ENCODE measurements at places on chromosomes 12 and 14.

DNA sequence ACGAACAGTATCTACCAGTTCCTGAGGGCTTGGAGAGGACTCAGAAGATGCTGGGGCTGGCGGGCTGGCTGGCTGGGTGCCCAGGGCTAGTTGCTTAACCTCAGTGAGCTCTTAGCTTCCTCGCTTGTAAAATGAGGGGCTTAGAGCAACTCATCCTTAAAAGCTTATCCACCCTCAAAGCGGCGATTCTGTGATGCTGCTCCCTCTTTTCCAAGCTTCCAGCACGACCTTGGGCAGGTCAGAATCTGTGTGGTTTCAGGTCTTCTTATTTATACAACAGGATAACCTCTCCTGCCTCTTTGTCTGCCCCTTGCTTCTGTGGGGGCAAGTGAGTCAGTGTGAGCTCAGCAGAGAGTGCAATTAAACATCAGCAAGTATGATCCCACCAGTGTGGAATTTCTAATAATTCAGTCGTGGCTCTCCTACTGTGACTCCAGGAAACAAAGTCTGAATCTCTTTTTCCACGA lies 281.8 kb downstream of the KSR2 start:
- DNase-seq, result no peak

GRCh38 chr14:96094211-96094610 lies 55.0 kb downstream of the C14orf132 start:
- no peak for DNase-seq

- DNase-seq, result no peak
These were observed 277.1 kb downstream of the CPNE8 start for GRCh38 chr12:38628288-38628687.

GRCh38 chr14:87745507-87746118 lies 247.4 kb downstream of the GALC start:
- DNase-seq, result no peak

- no peak for DNase-seq
These were observed 256.0 kb downstream of the RPAP3 start for GRCh38 chr12:47449797-47450196.

DNA sequence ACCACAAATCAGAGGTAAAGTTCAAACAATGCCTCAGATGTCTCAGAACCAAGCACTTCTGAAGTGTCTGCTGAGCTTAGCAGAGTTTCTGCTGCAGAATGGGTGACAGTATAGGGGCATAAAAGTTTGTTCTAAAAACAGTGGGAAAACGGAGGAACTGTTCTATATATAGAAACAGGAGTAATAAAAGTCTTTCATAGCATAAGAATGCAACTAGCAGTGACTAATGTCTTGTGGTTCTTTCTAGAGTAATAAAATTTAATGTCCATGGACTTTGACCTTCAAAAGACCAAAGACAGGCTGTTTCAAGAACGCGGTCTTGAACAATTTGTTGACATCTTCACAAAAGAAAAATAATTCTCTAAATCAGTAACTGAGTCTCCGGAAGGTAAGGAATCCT lies 107.5 kb upstream of the FAR2 start:
- DNase-seq, result no peak

GRCh38 chr14:60221457-60221856 lies 27.6 kb upstream of the PPM1A start:
- no peak for DNase-seq

DNA sequence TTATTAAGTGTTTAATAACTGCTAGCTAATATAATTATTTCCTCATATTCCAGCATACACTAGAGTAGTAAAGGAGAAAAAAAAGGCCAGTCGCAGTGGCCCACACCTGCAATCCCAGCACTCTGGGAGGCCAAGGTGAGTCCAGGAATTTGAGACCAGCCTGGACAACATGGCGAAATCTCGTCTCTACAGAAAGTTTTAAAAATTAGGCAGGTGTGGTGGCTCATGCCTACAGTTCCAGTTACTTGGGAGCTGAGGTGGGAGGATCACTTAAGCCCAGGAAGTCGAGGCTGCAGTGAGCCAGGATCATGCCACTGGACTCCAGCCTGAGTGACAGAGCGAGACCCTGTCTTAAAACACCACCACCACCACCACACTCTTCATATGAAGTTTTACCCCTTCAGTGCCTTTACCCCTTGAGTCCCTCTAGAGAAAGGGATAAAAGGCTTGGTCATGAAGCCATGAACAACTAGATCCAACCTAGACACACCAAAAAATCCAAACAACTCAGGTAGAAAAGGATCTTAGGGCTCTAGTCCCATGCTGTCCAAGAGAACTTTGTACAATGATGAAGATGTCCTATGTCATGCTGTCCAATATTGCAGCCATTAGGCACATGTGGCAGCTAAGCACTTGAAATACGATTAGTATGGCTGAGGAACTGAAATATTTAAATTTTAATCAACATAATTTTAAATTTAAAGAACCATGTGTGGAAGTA lies 29.6 kb downstream of the ATXN2 start:
- no peak for DNase-seq

DNA sequence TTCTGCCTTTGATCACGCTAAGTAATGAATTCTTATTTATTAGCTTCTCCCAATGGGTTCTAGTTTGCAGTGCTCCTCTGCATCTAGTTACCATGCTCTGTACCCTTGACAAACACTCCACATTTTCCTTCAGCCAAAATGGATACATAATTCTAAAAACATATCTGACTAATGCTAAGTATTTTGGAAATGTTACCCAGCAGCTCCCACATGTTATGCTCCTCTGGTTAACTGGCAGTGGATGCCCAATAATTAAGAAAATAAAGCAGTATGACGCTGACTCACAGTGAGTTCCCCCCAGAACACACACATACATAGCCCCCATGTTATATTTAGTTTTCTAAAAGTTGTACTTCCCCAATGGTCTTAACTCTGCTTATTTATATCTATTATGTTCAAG lies 74.6 kb downstream of the STXBP6 start:
- no peak for DNase-seq

- DNase-seq, result no peak
These were observed 13.0 kb downstream of the FBXO33 start for GRCh38 chr14:39419272-39419671.

DNA sequence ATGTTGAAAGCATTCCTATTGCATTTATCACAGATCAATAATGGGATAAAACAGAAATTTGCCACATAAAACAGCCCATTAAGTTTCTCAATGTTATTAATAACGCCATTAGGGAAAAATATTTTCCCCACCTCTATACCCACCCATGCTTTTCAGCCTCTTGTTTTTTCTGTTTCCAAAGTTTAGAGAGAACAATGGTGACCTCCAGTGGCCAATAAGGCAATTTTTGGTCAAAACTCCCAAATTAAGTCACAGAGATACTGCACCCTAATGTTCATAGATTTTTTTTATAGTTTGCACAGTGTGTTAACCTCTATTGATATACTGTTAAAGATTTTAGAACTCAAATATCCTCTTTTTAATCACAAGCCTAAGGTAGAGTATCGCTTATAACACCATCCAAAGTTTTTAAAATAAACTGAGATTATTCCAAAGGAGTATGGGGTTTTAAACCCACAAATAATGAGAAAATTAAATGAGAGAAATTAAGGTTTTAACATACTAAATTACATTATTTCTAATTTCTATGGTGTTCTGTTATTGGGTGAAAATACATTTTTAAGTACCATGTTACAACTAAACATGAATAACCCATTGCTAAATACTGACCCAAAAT lies 184.7 kb upstream of the DCN start:
- no peak for DNase-seq

DNA sequence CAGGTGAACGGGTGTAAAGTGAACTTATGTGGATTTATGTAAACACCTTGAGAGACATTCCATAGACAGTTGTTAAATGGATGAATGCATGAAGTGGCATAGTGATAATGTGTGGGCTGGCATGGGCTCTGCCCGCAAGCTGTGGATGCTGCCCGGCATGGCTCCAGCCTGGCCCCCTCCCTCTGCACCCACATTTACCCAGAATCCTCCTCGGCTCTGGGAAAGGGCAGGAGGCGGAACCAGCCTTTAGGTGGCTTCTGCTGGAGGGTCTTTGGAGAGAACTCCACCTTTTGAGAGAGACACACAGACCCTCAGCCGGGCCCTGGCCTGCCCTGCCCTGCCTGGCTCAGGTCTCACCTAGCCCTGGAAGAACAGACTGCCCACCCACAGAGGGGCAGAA lies 18.7 kb downstream of the RASAL1 start:
- DNase-seq, result no peak

DNA sequence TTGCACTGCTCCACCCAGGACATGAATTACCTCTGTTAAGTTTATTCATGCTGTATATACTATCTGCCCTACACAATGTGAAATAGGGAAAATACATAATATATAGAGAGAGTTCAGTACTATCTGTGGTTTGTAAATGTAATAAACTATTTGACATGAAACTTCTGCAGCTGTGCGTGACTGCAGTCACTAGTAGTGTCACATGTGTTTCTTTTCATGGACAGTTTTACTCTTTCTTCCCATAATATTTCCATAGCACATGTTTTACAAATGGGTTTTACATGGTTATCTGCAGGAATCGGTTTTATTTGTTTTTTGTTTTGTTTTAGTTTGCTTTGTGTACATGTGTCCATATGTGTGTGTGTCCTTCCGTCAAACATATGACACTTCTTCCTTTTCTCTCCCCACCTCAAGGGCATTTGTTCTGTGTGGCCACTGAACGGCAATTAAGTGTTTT lies 1644.1 kb upstream of the FLRT2 start:
- no peak for DNase-seq

All from femur (tissue), 1 donor.